ENCODE measurements at places on chromosomes 4 and X. TPM values are rescaled to one million over a fixed set of nuclear protein-coding genes. Genes with fewer than 3 reads are reported as not detected.

Gene MAGEE2
- not detected for total RNA-seq

Gene KLB
- total RNA-seq, result under 0.01 TPM

Gene PPEF1
- not detected for total RNA-seq

Gene CYBB
- not detected for total RNA-seq

Gene S100G
- total RNA-seq, result not detected

Gene GIMD1
- not detected for total RNA-seq

Gene ARHGAP6
- 0.10 TPM for total RNA-seq

Gene FHL1
- 95.5 TPM for total RNA-seq

Gene PAGE4
- total RNA-seq, result not detected

Gene CLIC2
- total RNA-seq, result 9.5 TPM

Gene NPY1R
- not detected for total RNA-seq

Gene RP2
- total RNA-seq, result 26.1 TPM

Gene SHROOM3
- total RNA-seq, result 1.0 TPM

Gene RBBP7
- total RNA-seq, result 142 TPM

Gene FAM53A
- 0.60 TPM for total RNA-seq

Gene FAM236C
- not detected for total RNA-seq

Gene ARHGEF38
- not detected for total RNA-seq

Gene WAS
- total RNA-seq, result 0.13 TPM

Gene PHOX2B
- not detected for total RNA-seq

Gene IL15
- total RNA-seq, result 2.6 TPM

Gene CLRN2
- total RNA-seq, result not detected

Gene DHRSX
- total RNA-seq, result 14.8 TPM

Gene ZMAT1
- 0.60 TPM for total RNA-seq

Gene NDNF
- 0.33 TPM for total RNA-seq

Gene BST1
- 61.7 TPM for total RNA-seq

Gene USP17L12
- not detected for total RNA-seq

Gene FOXP3
- not detected for total RNA-seq

Gene MAGEC2
- not detected for total RNA-seq

Gene CSAG3
- total RNA-seq, result not detected

Gene SMR3B
- total RNA-seq, result not detected

Gene RASSF6
- not detected for total RNA-seq

Gene CENPVL1
- not detected for total RNA-seq

Gene SPINK2
- not detected for total RNA-seq

Gene NSUN7
- 0.87 TPM for total RNA-seq

Gene LEF1
- 0.07 TPM for total RNA-seq

Gene F9
- total RNA-seq, result not detected

Gene TRPC5OS
- not detected for total RNA-seq

Gene PCSK1N
- total RNA-seq, result not detected

Gene ENPP6
- not detected for total RNA-seq

Gene ITIH6
- not detected for total RNA-seq

Gene FGFBP2
- total RNA-seq, result not detected

Gene STARD8
- total RNA-seq, result 16.6 TPM

Gene RAP2C
- total RNA-seq, result 16.3 TPM

Gene PAGE5
- total RNA-seq, result not detected

Gene RBM46
- total RNA-seq, result not detected

Gene AVPR2
- total RNA-seq, result 0.47 TPM

Gene TKTL2
- not detected for total RNA-seq

Gene VEGFD
- 0.07 TPM for total RNA-seq

Gene SLC25A43
- 21.2 TPM for total RNA-seq

Gene NSG1
- total RNA-seq, result 2.7 TPM

Gene KDR
- 183 TPM for total RNA-seq

Gene ZNF141
- 2.5 TPM for total RNA-seq

Gene MAOB
- total RNA-seq, result not detected

Gene LANCL3
- total RNA-seq, result 3.5 TPM

Gene LGI2
- not detected for total RNA-seq

Gene TSPYL2
- 4.6 TPM for total RNA-seq

Gene FGF16
- 1.9 TPM for total RNA-seq

Gene CNKSR2
- total RNA-seq, result not detected

Gene SHROOM2
- 5.1 TPM for total RNA-seq

Measured in mammary microvascular endothelial cell (primary cell).